Left lobe of liver (tissue), 2 donors: ENCODE measurements at places on chromosomes 5 and 9. TPM values are rescaled to one million over a fixed set of nuclear protein-coding genes. Genes with fewer than 3 reads are reported as not detected.

GRCh38 chr9:117344892-117345660 lies 69.8 kb downstream of the ASTN2 start:
- no peak for DNase-seq

- DNase-seq = no peak
Measured at GRCh38 chr9:37899041-37899440, 4.9 kb downstream of the SLC25A51 start.

DNA sequence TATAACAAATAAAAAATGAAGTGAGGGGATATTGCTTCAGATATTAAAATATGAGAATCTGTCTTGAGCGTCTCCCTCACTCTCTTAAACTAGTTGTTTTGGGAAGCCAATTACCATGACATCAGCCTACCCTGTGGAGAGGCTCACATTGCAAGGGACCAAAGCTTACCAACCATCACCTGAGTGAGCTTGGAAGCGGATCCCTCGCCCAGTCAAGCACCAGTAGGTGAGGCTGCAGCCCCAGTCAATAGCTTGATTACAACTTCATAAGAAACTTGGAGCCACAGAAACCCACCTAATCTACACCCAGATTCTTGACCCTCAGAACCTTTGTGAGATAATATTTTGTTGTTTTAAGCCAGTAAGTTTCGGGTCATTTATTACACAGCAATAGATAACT lies 206.2 kb downstream of the CEMIP2 start:
- no peak for DNase-seq

DNA sequence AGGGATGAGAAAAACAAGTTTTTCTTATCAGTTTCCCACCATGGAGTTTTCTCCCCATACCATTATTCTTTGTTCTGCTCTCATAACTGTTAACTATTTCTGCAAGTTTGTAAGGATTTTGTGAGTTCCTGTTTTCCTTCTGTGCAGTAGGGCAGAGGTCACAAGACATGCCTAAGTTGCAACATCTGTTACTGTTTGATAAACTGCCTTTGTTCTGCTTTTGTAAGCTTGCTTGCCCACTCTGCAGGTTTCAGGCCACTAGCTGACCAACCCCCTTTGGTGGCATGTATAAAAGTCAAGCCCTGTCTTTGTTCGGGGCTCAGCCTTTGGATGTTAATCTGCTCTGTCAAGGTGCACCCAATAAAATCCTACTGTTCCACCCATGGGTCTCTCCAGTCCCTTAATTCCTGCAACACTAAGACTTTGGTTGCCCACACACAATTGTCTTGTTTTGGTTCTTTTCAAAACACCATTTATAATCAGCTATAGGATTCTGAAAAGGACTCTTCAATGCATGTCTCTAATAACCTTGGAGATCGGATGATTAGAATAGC lies 545.4 kb downstream of the CDH9 start:
- DNase-seq = no peak

DNA sequence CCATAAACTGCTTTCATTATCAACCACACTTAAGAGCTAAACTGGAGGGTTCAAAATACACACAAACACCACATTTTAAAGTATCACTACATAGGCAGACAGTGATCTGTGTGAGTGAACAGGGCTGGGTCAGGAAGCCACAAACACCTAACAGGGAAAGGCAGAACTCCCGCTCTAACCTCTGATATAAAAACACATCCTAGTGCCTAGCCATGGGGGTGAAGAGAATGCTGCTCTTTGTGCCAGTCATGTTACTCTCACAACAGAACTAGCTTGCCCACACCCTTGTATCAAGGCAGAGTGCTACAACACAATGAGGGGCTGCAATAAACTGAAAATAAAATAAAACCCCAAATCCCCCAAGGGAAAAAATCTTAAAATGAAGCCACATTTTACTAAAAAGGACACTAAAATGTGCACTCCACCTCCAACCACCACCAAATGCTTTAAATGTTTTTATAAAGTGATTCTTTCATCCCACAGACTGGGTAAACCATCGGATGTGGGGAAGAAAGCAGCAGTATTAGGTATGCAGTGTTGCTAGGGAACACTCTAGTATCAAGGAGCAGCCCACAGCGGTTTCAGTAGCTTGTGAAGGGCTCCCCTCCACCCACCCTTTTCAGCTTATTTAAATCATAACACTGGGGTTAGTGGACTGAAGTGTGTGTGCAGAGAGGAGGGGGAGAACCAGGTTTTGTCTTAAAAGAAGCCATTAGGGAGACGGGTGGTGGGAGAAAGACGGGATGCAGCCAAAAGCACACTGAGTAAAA lies 64.5 kb downstream of the TMEM161B start:
- no peak for DNase-seq

GRCh38 chr5:169325273-169325672 lies 24.3 kb upstream of the SLIT3 start:
- DNase-seq = no peak

GRCh38 chr9:69249337-69249736 lies 75.3 kb downstream of the TJP2 start:
- DNase-seq = no peak

The CCDC192 gene
- total RNA-seq = not detected

DNA sequence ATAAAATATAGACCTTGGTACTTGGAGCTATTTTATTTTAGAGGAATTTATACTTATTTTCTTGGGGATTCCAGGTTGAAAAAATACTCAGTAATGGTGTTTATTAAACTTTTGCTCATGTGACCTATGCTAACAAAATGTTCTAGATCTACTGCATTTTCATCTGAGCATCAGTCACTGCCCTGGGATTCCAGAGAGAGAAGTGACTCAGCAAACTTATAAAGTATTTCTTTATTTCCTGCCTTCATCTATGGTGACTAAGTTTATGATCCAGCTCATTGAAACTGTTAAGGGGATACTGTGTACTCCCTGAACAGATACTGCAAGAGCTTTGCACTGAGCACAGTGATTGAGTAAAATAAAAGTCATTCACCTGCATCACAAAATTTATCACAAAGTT lies 298.5 kb upstream of the CDH18 start:
- DNase-seq = no peak

The EGR1 gene
- total RNA-seq = 12.1 TPM

The PDGFRB gene
- total RNA-seq = 12.8 TPM

The SPINK13 gene
- not detected for total RNA-seq

The HAPLN1 gene
- total RNA-seq = not detected

DNA sequence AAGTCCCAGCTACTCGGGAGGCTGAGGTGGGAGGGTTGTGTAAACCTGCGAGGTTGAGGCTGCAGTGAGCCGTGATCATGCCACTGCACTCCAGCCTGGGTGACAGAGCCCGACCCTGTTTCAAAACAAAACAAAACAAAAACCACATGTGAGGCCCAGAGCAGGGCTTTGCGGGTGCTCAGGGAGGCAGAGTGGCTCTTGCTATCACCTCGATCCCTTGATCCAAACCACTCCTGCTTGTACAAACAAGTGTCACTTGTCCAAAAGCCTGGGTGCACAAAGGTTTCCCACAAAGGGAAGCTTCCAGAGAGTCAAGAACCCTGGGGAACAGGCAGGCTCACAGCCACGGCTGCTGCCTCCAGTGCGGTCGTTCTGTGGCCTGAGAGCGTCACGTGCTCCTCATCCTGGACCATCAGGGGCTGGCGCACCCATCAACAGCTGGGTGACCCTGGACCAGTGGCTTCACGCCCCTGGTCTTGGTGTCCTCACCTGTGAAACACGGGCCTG lies 162.7 kb downstream of the C9orf50 start:
- peak; percentile 64 for DNase-seq
